ENCODE measurements at places on chromosomes 16 and 17.
A peak's percentile ranks its signal among the peaks of the same experiment; 100 is the strongest.

DNA sequence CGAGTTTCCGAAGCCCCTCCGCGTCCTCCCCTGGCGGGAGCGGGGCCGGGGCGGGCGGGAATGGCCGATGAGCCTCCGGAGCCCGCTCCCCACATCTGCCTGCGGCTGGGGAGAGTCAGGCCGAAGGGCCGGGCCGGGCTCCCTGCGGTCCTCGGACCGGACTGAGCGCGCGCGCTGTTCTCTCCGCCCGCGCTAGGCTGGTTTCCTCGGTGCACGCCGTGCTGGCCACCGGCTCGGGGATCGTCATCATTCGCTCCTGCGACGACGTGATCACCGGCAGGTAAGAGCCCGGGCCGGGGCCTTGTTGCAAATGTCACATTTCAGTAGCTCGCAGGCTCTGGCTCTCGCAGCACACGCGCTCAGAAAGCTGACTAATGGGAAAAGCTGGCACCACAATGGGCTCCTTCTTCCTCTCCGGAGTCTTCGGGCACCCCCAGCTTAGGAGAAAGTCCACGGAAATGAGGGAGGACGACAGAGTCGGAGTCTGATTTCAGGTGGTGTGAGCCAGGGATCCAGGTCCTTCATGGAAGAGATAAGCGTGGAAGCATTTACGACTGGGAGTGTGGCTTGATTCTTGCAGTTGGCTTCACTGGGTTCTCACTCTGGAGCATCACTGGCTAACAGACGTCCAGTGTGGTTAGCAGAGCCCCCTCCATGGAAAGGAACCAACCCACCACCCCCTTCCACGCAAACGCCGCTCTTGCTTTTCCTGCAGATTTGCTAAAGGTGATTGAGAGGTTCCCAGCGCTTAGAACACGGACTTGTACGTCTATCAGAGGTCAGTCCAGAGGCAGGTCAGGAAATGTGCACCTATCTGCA lies 715 bp downstream of the TLCD3A start:
- peak; percentile 34 for DNase-seq

DNA sequence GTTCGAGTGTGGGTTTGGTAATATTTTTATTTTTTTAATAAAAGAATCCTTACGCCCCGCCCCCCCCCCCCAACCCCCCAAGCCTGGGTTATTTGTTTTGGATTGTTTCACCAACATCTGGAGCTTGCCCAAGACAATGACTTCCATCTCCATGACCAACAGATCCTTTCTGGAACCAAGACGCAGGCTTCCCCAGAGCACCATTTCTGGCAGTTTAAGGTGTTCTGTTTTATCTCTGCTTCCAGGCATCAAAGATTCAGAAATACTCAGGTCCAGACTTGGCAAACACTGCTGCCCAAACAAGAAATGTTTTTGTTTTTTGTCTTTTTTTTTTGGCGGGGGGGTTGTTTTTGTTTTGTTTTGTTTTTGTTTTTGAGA lies 56.1 kb downstream of the PLXDC1 start:
- DNase-seq: no peak

DNA sequence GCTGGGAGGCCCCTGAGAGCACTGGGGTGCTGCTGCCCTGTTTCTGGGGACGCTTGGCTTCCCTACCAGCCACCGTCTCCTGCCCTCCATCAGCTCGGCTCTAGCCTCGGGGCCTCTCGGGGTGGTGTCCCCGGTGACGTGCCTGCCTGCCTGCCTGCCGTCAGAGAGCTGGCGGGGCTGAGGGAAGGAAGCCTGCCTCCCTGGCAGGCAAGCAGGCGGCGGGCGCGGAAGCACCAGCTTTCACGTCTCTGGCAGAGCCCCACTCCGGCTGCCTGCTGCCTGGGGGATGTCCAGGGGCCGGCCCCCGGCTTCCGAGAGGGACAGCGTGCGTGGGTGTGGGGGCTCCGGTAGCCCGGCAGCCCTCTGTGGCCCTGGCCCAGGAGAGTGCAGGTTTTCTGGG lies 9.3 kb downstream of the CENPX start:
- no peak for DNase-seq

- no peak for DNase-seq
Measured at GRCh38 chr16:50550035-50550434, 1.8 kb downstream of the NKD1 start.

- DNase-seq: no peak
Measured at GRCh38 chr16:10876799-10877341, at the start of gene CIITA. TSS of gene CIITA (plus strand) at chr16:10877202. CDS start at chr16:10877331, 129 bp downstream.

DNA sequence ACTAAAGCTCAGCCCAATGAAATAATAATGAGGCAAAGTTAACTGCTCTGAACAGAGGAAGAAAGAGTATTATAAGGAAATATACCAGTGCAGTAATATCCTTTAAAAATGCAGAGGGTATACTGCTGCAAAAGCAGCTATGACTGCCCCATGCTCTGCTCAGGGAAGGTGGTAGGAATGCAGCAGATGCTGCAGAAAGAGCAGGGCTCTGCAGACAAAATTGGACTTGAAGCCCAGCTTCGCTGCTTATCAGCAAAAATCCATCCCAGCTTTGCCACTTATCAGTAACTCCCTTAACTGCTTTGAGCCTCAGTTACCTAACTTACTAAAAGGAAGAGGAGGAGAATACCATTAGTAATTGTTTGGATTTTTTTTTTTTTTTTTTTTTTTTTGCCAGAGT lies 533.8 kb upstream of the CDH5 start:
- no peak for DNase-seq

- DNase-seq: no peak
Measured at GRCh38 chr16:5478036-5478435, 380.4 kb upstream of the EEF2KMT start.

DNA sequence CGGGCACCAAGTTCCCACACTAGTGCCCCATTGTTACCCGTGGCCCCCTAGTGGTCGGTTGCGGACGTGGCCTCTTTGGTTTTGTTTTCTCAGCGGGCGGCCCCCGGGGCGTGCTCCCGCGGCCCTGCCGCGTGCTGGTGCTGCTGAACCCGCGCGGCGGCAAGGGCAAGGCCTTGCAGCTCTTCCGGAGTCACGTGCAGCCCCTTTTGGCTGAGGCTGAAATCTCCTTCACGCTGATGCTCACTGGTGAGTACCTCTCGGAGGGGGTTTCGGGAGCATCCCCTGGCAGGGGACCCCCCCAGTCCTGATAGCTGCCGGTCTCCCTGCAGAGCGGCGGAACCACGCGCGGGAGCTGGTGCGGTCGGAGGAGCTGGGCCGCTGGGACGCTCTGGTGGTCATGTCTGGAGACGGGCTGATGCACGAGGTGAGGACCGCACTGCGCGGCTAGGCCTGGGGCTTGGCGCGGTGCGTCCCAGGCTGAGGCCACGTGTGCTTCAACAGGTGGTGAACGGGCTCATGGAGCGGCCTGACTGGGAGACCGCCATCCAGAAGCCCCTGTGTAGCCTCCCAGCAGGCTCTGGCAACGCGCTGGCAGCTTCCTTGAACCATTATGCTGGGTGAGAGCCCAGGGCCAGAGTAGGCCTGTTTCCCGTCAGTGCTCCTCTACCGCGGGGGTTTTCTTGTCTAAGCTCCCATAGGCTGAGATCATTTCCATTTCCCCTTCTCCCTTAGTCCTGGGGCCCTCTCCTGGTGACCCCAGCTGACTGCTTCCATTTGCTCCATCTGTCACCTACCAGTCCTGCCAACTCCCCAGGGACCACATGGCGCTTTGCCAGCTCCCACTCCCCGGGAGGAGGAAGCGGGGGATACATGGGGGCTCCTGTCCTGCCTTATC lies 1.7 kb downstream of the SPHK1 start:
- no peak for DNase-seq

- no peak for DNase-seq
Measured at GRCh38 chr17:50908860-50909764, 43.0 kb upstream of the TOB1 start.

GRCh38 chr16:12639044-12639443 lies 164.6 kb downstream of the CPPED1 start:
- no peak for DNase-seq

DNA sequence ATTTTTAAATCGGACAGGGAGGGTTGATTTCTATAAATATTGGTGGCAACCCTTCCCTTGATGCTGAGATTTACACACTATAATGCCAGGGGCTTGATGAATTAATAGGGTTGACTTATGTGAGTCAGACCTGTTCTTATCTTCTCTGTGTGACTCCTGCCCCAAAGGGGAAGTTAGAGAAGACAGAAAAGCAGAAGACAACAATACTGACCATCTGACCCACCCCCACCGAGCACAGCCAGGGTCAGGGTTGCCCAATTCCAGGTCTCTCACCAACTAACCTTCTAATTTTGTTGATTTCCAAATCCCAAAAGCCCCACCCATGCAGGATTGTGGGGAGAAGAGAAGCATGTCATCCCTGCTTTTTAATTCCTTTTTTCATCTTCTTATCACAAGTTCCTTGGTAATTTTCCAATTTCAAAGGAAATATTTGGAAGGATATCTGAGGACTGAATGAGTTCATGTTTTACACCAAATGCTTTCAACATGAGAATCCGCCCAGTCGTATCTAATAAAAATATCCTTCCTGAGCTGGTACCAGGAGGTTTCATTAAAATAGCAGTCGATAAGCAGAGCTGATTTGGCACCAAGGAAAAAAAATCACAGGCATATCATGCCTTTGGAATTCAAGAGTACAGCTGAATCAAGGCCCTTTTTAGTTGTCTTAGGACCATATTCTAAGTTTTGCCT lies 603.4 kb upstream of the CDH11 start:
- DNase-seq: no peak

DNA sequence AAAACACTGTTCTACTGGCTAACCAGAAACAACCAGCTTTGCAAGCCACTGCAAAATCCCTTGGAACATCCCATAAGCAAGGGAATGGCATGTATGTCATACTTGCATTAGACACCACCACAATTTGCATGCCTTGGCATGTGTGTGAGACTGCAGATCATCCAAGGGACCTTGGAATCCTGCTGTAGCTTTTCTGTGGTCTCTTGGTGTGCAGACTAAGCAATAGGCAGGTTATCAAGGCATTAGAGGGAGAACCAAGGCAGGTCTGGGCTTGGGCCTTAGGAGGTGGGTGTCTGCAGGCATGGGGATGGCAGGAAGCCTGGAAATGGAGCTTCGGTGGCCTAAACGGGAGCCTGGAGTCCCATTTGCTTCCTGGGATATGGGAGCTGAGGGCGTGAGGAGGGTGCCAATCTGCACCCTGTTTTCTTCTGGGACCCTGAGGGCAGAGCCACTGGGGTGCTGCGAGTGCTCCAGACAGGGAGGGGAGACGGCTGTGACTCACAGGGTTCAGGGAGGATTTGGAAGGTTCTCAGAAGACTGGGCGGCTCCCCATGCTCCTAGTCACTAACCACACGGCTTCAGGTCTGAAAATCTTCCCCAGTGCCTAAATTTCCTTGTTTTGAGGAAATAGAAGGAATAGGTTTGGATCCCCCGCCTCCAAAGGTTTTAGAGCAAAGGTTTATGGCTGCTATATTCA lies 36.6 kb downstream of the FAM20A start:
- DNase-seq: no peak
